ENCODE measurements at places on chromosomes 6 and 20. TPM values are rescaled to one million over a fixed set of nuclear protein-coding genes. Genes with fewer than 3 reads are reported as not detected.

DNA sequence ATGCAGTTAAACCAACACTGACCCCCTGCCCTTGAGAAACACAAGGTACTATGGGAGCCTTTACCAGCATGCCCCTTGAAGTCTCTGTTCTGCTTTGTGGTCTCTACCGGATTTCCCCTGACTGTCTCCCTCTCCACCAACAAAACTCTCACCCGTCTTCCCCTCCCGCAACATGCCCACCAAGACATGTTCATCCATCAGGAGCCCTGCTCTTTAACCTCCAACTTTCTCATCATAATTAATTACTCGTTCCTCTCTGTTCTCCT lies 1.1 kb downstream of the ZNF165 start:
- peak; percentile 42 for DNase-seq
- H3K4me1 ChIP-seq, result peaks cover 17% of the 10 kb centered on the region
- peak overlapping the region; percentile 96 for H3K4me3 ChIP-seq
- no peaks in the 10 kb centered on the region for H3K27me3 ChIP-seq

DNA sequence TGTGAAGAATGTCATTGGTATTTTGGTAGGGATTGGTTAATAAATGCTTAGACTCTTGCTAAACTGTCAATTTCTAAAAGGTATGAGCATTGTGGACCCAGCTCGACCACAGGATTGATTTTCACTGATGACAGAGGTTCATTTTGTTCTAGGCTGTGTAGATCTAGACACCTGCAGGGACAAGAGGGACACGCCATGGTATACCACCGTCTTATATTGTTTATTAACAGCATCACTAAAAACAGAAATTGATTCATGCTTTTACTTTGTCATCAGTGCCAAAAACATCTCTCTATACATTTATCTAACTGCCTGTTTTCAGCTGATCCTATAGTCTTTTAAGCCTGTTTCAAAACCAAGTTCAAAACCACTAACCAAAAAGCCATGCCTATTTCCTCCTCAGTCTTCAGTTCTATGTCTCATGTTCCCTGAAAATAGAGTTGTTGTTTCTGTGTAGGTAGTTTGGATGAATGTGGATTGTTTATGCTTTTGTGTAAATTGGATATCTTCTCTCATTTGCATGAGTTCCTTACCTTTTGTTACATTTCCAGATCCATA lies 109.8 kb downstream of the JAG1 start:
- H3K27me3 ChIP-seq, result no peaks in the 10 kb centered on the region
- DNase-seq, result no peak
- peak overlapping the region; percentile 53 for H3K27ac ChIP-seq

- peaks cover 2% of the 10 kb centered on the region for H3K27me3 ChIP-seq
- peaks cover 3% of the 10 kb centered on the region for H3K36me3 ChIP-seq
- H3K4me1 ChIP-seq, result peaks cover 8% of the 10 kb centered on the region
- no peak overlapping the region for H3K4me3 ChIP-seq
- no peak overlapping the region for H3K27ac ChIP-seq
Measured at GRCh38 chr6:34938268-34938667, 49.2 kb downstream of the ANKS1A start.

DNA sequence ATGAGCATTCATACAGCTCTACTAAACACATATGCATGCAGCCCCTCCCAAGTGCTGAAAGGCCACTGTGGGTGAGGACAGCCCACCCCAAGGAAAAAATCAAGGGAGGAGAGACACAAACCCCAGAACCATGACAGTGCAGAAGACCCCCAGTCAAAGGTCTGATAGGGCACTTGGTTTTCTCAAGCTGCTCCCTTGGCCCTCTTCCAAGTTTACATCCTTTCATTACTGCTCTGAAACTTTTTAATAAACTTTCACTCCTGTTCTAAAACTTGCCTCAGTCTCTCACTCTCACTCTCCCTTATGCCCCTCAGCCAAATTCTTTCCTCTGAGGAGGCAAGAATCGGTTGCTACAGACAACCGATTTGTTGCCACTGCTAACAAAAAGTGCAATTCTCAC lies 24.9 kb downstream of the IPCEF1 start:
- H3K27me3 ChIP-seq, result no peaks in the 10 kb centered on the region
- no peaks in the 10 kb centered on the region for H3K4me1 ChIP-seq
- no peak for DNase-seq
- no peaks in the 10 kb centered on the region for H3K36me3 ChIP-seq
- no peak overlapping the region for H3K27ac ChIP-seq
- H3K4me3 ChIP-seq, result no peak overlapping the region

GRCh38 chr20:41643504-41643938 lies 25.3 kb upstream of the CHD6 start:
- H3K27ac ChIP-seq, result no peak overlapping the region
- peaks cover 18% of the 10 kb centered on the region for H3K27me3 ChIP-seq
- H3K4me1 ChIP-seq, result no peaks in the 10 kb centered on the region
- H3K4me3 ChIP-seq, result no peak overlapping the region

TBC1D7 gene
- 30.3 TPM for total RNA-seq

FAM209B gene
- total RNA-seq, result 0.45 TPM

TBX18 gene
- total RNA-seq, result not detected
